ENCODE measurements at places on chromosomes 4 and X.

- no peak for DNase-seq
Measured at GRCh38 chrX:95318882-95319281, 1365.8 kb upstream of the DIAPH2 start.

GRCh38 chr4:30808276-30808675, 88.1 kb downstream of the PCDH7 start:
- DNase-seq = no peak

- no peak for DNase-seq
Measured at GRCh38 chrX:7170898-7171297, 22.9 kb upstream of the PUDP start.

DNA sequence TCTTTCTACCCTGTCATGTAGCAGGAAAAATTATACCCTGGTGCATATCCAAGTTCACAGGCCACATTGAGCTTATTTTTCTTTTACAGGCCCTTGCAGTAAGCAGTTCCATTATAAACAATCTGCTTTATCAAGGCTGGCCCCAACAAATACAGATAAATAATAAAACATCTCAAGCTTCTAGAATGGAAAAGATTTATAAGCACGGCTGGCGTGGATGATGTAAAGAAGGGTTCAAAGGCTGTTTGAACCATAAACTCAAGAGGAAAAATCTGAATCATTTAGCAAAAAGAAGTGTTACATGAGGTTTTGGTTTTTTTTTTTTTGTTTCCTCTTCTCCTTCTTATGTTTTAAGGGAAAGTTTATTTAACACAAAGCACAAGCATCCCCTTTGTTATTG, 109.7 kb downstream of the UNC5C start:
- no peak for DNase-seq
